ENCODE measurements at places on chromosomes 4 and X. TPM values are rescaled to one million over a fixed set of nuclear protein-coding genes. Genes with fewer than 3 reads are reported as not detected.
A peak's percentile ranks its signal among the peaks of the same experiment; 100 is the strongest.

The BCAP31 gene
- total RNA-seq = 52.6 TPM

DNA sequence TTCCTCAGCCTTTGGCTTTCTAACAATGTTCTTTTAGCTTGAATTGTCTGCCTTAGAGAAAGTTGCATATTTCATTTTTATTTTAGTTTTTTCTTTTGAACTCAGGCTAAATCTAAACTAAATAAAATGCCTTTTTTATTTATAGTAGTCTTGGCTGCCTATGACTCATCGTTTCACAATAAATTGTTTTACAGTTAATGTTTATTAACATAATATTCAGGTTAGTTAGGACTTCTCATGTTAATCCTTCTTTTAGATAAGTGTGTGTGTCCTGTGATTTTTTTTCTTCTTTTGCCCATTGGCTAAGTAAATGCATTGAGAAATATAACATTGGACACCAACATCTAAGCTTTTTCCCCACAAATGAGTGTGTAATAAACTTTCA, 1.6 kb downstream of the RP2 start:
- no peak for DNase-seq

GRCh38 chr4:122099896-122100295, 52.2 kb upstream of the BLTP1 start:
- DNase-seq = no peak

DNA sequence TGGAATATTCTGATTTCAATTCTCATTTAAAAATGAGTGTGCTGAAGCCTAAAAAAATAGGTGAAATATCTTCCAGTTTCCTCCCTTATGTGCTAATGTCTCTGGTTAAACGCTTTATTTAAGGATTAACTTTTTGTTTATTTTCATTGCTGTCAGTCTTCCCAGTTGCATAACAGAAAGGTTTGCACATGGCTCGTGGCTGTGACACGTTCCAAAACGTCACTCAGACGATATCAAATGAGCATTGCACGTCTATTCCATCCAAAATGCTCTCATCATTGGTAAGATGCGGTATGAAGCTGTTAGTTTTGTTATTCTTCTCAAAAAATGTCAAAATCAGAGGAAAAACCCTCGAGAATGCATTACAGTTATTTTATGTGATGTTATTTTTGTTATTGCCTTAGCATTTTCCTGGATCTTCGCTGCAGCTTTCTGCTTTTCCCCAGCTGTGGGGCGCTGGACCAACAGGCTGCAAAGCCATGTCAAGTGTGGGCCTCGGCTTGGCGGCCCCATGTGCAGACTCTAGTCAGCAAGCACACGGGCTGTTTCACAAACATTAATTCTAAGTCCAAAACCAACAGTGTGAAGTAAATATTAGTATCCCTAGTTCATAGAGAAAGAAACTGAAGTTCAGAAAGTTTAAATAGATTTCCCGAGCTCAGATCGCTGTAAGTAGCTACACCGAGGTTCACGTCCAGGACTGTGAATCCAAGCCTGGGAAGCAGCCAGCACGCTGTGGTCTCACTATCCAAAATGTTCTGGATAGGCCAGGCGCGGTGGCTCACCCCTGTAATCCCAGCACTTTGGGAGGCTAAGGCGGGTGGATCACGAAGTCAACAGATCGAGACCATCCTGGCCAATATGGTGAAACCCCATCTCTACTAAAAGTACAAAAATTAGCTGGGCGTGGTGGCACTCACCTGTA, 793.4 kb upstream of the FRG1 start:
- DNase-seq = no peak

- peak; percentile 60 for DNase-seq
Measured at GRCh38 chr4:164956766-164957643, 20.5 kb downstream of the TRIM61 start.

The P2RY4 gene
- total RNA-seq = not detected

GRCh38 chrX:139194571-139195280, 335.8 kb upstream of the F9 start:
- DNase-seq = peak; percentile 79

GRCh38 chr4:94208918-94209317, 1.3 kb downstream of the SMARCAD1 start:
- no peak for DNase-seq

The XPNPEP2 gene
- total RNA-seq = 0.15 TPM

The MGARP gene
- 0.29 TPM for total RNA-seq

The MTNR1A gene
- total RNA-seq = not detected

GRCh38 chrX:133709501-133709900, 275.9 kb downstream of the GPC3 start:
- DNase-seq = no peak
